ENCODE measurements at places on chromosomes 16 and 17.

DNA sequence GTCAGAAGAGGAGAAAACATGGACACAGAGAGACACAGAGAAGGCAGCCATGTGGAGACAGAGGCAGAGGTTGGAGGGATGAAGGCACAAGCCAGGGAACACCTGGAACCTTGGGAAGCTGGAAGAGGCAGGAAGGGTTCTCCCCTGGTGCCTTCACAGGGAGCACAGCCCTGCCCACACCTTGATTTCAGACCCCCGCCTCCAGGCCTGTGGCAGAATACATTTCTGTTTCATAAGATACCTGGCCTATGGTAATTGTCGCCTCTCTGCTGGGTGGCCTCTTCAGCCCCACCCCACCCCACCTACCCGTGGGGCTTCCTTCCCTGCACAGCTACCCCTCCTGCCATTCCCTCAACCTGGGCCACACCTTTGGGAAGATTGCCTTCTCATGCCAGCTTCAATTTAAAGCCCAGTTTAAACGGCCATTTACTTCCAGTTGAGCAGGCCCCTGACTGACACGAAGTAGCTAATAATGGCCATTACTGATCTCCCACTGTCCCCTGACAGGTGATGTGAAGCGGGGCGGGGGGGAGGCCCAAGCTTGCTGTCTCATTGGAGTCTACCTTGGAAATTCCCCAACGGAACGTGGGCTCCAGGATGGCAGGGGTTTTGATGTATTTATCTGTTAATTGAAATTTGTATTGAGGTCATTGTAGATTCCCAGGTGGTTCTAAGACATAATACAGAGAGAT, 291.7 kb upstream of the FOXF1 start:
- no peak for DNase-seq

GRCh38 chr17:51461578-51462004, 201.2 kb downstream of the UTP18 start:
- peak; percentile 69 for DNase-seq

DNA sequence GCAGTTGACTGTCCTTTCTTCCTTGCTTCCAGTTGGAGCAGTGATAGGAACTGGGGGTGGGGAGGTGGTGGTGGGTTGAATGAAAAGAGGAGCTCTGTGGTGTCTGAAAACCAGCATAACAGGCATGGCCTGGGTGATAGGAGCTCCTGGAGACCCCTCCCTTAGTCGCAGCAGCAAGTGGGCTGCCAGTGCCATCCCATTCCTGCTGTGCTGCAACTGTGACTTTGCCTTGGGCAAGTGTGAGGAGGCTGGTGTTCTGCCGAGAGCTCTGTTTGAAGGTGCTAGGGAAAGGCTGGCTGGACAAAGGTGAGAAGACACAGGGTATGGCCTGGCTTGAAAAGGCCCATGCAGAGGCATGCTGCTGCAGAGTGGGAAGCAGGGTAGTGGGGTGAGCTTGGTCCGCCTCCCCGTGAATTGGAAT, 2.7 kb upstream of the CDK5R1 start:
- DNase-seq, result no peak

GRCh38 chr17:17859909-17860765, 23.4 kb upstream of the SREBF1 start:
- peak; percentile 79 for DNase-seq

DNA sequence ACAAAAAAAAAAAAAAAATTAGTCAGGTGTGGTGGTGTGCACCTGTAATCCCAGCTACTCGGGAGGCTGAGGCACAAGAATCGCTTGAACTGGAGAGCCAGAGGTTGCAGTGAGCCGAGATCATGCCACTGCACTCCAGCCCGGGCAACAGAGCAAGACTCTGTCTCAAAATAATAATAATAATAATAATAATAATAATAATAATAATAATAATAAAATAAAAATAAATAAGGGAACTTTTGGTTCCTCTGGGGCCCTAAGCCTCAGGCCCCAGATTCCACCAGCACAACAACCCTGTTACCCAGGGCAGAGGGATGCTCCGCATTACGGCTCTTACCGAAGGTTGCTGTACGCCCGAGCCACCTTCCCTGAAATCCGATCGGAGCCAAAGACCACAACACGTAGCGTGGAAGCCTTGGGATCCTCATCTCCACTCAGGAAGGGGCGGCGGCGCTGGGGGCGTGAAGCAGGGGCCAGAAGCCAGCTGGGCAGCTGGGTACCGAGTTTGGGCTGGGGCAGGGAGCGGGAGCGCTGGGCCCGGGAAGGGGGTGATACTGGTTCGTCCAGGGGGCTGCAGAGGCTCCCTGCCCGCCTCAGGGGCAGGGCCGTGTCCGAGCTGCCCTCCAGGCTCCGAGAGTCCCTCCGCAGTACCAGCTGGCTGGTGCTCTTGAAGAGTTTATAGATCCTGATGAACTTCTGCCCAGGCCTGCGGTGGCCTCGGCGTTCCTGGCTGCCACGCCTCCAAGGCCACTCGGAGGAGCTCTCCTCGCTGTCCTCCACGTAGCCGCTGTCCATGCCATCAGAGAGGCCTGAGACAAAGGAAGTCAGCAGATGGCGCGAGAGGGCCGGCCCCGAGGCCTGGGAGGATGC, 20.6 kb upstream of the PIK3R6 start:
- no peak for DNase-seq

DNA sequence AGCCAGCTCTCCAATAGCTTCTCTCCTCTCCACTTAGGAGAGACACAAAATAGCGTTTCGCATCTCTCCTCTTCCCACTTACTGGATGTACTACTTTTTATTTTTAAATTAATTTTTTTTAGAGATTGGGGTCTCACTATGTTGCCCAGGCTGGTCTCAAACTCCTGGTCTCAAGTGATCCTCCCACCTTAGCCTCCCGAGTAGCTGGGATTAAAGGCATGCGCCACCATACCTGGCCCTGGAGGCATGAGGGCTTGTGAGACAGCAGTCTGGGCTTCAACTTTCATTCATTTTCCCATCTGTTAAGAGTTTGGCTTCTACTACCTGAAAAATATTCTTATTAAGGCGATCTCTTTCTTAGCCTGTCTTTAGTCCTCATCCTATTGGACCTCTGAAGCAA, 18.3 kb downstream of the SLC7A6OS start:
- no peak for DNase-seq

- DNase-seq, result no peak
Measured at GRCh38 chr16:10613785-10614485, 33.5 kb upstream of the EMP2 start.

DNA sequence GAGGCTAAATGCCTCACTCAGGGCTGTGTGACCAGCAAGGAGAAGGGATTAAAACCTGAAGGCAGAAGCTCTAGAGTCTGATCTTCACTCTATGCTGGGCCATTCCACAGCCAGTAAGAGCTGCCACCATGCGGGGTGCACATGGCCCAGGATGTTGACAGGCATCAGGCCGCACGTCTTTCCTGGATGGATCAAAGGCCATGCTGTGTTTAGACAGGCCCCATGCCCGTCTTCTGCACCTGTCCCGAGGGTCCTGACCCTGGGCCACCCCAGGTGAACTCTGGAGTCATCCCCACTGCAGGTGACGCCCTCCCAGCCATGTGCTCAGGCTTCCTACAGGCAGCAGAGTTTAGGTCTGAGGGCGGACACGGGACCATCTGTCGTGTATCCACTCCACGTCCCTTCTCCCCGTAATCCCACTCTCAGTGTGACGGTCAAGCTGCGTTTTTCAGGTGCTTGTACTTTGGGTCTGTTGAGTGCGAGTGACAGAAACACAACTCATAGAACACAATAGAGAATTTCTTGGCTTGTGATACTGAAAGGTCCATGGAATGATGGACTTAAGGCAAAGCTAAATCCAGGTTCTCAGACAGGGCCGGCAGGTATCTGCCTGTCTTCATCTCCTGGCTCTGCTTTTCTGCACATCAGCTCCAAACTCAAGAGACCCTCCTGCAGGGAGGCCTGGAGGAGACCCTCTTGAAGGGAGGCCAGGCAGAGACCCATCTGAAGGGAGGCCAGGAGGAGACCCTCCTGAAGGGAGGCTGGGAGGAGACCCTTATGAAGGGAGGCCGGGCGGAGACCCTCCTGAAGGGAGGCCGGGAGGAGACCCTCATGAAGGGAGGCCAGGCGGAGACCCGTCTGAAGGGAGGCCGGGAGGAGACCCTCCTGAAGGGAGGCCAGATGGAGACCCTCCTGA, 13.2 kb downstream of the ZNF469 start:
- DNase-seq, result no peak

DNA sequence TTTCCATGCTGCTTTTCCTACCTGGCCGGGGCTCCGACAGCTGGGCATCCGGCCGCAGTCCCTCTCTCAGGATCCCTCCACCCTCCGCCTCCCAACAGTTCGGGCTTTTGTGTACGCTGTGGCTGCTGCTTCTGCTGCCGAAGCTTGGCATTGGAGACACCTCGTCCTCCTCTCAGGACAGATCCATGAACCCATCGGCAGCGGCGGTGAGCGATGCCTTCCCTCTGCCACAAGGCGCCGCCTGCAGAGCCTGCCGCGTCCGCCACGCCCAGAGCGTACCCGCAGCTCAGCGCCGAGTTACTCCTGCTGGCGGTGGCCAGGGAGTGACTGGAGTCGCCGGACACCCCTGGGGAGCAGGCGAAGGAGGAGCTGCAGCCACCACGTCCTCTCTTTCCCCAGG, 2032.8 kb downstream of the TP53TG3F start:
- no peak for DNase-seq

- DNase-seq, result peak; percentile 26
Measured at GRCh38 chr16:46857368-46857945, 26.5 kb upstream of the C16orf87 start.

DNA sequence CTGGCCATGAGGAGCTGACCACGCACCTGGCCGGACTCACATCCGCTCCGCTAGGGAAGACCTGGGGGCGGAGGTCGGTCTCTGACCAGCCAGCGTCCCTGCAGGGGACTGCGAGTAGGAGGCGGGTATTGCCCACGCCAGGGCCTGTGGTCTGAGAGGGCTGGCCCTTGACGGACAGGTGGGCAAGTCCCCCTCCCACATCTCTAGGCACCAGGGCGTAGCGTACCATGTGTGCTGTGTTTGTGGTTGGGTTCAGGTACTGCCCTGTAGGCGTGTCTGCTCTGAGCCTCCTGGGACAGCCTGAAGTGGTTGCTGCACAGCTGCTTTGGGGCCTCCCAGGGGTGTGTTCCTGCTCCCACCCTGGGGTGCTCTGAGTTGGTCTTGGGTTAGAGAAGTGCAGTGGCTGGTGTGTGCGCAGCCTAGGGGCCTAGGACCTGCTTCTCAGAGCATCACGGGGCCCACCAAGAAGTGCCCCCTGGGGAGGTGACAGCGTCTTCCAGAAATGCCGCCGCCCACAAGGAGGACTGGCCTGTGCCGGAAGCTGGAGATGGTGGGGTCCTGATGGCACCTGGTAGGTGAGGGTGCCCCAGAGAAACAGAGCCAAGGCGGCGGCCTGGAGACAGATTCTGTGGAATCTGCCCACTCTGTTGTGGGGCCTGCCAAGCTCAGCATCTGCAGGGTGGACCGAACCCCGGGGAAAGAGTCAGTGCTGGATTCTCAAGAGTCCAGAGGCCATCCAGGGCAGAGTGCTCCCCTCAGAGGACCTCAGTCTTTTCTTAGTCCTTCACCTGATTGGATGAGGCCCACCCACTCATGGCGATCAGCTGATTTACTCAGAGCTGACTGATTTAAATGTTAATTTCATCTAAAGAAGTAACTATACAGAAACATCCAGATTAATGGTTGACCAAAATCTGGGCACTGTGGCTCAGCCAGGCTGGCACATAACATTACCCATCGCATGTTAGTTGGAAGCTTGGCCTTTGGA, 48.3 kb downstream of the WDR45B start:
- DNase-seq, result no peak

DNA sequence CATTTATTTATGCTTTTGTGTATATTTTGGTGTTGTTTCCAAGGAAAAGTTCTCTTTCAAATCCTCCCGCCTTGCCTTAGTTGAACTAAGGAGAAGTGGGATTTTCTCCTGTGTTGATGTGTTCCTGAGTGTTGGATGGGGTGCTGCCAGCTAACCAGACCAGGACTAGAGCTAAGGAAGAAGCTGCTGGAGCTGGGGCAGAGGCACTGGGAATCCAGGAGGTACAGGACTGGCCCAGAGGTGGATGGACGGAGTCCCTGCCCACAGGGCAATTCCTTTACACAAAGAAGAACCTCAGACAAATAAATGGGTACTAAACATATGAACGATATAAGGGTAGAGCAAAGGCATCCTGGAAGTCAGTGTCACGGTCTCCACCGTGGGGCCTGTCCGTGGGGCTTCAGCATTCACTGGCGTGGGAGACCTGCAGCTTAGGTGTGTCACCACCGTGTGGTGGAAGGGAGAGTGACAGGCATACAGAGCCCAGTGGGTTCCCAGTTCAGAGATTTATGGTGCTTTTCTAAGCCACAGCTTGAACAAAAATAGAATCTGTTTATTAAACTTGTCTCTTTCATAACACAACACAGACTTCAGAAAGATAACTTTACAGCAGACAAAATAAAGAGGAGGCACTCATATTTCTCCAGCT, 270.7 kb downstream of the NTN1 start:
- peak; percentile 54 for DNase-seq

GRCh38 chr17:29136998-29137730, 43.0 kb downstream of the MYO18A start:
- DNase-seq, result no peak

GRCh38 chr16:11045846-11046245, 101.5 kb downstream of the CLEC16A start:
- no peak for DNase-seq

GRCh38 chr16:69323415-69323814, 7.0 kb downstream of the PDF start:
- DNase-seq, result no peak
